ENCODE measurements at places on chromosomes 2 and 18. TPM values are rescaled to one million over a fixed set of nuclear protein-coding genes. Genes with fewer than 3 reads are reported as not detected.

DNA sequence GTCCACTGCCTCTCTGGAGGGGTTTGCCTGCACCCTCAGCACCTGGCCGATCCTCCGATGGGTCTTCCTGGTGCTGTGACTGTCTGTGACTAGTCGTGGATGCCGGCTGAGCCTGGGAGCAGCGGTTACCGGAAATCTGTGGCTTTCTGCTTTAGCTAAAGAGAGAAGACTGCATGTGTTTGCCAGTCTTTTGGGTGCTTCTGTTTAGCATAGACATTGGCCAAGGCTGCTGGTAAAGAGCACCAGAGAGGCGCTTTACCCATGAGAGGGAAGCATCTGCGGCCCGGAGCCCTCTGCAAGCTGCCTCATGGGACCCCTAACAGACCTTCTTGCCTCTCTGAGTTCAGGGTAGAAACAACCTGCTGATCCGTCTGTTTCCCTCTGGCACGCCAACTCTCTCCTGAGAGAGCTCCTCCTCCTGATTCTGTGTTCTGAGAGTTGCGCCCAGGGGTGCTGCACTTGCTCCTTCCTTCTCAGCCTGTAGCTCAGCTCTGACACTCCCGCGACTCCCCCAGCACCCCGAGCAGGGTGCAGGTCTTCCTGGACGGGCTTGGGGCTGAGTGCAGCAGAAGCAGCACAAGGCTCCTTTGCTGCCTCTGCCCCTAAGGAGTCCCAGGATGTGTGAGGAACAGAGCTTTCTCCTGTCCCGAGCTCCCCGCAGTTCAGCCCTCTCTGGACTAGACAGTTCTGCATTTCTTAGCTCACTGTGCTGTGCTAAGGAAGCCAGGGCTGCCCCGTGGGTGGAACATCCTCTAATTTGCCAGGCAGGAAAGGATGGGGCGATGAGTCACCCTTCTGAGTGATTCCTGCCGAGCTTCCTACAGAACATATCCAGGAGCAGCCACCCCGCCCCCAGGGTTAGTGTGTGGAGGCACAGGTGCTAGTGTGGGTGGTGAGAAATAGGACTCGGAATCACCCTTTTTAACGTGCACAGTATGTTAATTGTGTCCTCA, 203.2 kb downstream of the SH3RF3 start:
- no peak for DNase-seq

DNA sequence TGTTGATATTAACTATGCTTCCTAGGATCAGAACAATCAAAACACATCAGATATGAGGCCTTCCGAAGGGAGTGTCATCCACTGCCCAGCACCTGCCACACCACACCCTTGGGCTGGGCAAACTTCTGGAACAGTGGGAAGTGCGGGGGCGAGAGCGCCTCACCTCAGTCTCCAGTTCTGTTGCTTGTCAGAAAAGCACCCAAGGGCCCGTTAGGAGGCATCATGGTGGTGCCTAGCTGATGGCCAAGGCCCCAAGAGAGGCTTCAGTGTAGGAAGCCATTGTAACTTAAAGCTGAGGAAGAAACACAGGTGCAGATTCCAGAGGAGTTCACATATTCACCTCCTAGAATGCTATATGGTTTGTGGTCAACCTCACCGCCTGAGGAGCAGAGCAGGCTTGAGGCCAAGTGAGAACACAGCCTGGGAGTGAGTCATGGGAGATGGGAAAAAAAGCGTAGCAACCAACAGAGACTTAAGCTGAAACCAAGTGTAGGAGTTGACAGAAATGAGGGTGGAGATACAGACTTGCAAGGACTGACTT, 85.1 kb upstream of the ATL2 start:
- DNase-seq, result no peak

GRCh38 chr2:52054824-52055223, 1022.9 kb upstream of the NRXN1 start:
- no peak for DNase-seq

GRCh38 chr2:206275312-206276055, 1.0 kb downstream of the ZDBF2 start:
- no peak for DNase-seq

- no peak for DNase-seq
Measured at GRCh38 chr2:46229134-46230063, 67.8 kb upstream of the EPAS1 start.

- DNase-seq, result no peak
Measured at GRCh38 chr2:174350018-174350417, 15.3 kb downstream of the SP9 start.

GRCh38 chr2:15043336-15044058, 411.0 kb downstream of the LRATD1 start:
- no peak for DNase-seq

- no peak for DNase-seq
Measured at GRCh38 chr18:38413193-38413592, 847.6 kb upstream of the CELF4 start.

DNA sequence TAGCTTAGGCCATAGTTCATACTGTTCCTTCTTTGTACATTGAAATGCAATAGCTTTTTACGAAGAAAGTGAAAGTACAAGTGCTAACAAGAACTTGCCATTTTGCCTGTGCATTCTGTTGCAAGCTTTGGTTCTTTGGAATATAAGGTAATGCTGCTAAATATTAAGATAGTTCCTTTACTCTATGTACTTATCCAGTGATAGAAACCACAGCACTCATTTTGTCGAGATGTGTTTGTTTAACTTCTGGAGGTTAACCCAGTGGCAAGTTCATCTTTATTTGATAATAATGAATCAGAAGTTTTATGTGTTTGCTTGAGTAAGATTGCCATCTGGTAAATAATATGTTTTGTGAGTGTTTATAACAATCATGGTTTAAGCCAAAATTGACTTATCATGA, 373.1 kb upstream of the FANCL start:
- DNase-seq, result no peak

DNA sequence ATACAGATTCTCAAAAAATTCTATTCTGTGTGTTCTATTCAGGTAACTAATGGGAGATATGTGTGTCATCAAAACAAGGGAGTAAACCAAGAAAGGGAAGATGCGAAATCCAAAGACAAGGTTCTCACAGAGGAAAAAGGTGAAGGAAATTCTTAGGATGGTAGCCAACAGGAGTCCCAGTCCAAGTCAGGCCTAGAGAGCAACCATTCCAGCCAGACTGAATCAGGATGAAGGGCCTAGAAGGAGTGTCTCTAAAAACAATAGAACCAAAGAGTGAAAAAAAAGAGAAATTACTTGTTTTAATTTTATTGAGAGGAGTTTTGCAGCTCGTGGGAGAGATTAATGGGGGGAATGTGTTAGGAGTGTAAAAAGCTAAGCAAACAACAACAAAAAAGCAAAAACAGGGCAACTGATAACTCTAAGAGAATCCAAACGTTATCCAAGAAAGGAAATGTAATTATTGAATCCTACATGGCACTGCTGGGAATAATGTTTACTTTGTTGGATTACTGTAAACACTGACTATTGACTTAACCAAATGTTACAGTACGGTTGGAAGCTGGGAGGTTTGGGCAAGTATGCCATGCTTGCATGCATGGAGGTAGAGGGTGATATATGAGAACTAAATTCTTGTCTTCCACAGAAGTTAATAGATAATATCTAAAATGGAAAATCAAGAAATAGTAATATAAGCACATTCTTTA, 12.3 kb downstream of the MAP3K20 start:
- DNase-seq, result no peak

DNA sequence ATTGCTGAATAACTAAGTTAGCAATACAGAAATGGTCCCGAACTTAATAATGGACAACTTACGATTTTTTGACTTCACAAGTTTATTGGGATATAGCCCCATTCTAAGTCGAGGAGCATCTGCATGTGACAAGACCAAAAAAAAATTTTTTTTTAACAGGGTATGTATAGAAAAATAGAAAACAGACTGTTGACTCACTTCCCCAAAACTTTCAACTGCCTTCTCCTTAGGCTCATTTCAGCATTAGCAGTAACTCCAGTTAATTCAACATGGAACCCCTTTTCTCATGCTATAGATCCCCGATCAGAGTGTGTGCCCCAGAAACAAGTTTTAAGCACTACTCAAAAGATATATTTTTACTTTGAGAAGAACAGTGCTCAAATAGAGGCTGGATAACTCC, 5.4 kb downstream of the CD302 start:
- no peak for DNase-seq

GRCh38 chr2:216402751-216403150, 9.5 kb upstream of the SMARCAL1 start:
- DNase-seq, result no peak

DNA sequence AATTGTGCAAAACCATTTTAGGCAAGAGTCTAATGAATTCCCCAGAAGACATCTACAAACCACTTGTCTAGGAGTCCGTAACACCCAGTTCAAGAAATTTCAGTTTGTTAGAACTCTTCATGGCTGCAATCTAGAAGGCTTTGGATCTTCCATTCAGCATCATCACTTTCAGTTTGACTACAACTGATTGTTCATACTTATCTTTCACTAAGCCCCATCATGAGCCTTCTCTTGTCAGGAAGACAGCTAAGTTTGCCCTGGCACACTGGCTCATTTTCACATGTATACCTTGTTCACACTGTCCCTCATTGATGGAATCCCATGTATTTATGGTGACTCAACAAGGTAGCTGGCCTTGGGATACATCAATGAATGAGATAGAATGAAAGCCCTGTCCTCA, 898.4 kb upstream of the CELF4 start:
- no peak for DNase-seq

- DNase-seq, result no peak
Measured at GRCh38 chr2:175066411-175066810, 61.2 kb upstream of the CHN1 start.

- DNase-seq, result no peak
Measured at GRCh38 chr2:26636935-26637334, 4.2 kb downstream of the CIB4 start.

- no peak for DNase-seq
Measured at GRCh38 chr18:48053881-48054816, 123.7 kb upstream of the SMAD2 start.

DNA sequence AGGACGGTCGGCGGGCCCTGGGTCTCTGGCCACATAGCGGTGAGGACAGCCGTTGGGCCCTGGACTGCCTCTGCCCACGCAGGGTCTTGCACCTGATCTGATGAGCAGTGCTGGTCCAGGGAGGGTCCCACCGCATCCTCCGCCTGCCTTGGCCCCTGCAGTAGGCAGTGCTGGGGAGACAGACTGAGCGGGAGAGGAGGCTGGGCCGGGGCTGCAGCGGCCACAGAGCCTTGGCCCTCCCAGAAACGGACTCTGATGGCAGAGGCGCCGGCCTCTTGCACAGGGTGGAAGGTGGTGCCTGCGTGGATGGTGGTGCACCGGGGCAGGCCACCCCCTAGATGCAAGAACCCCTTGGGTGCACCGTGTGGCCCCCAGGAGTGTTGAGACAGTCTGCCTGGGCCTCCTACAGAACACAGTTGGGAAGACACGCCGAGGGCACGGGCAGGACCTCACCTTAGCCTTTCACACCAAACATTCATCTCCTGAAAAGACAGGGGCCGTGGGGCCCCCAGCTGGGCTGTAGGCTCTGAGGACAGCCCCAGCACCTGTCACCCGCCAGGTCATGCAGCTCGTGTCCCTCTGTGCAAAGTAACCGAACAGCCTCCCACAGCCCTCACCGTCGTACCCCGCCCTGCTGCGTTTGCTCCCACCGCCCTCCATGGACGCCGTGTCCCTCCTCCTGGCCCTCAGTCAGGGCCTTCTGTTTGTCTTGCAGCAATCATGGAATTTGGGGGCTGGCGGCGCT, 36.8 kb downstream of the NFATC1 start:
- no peak for DNase-seq

RAD51AP2 gene
- polyA plus RNA-seq, result 0.21 TPM

KCNS3 gene
- 9.8 TPM for polyA plus RNA-seq

PSTPIP2 gene
- 9.8 TPM for polyA plus RNA-seq

SLC39A10 gene
- polyA plus RNA-seq, result 85.4 TPM

GDF7 gene
- polyA plus RNA-seq, result 4.9 TPM

ALLC gene
- not detected for polyA plus RNA-seq

DSC3 gene
- 17.1 TPM for polyA plus RNA-seq

Data from left renal pelvis (tissue), 4 donors.